Stimulated activated memory B cell treated with anti-CD40 and anti-IgM and Interleukin-4, amounts not matched to agents 10 μg/mL and 1 μg/mL and 100 μg/mL, for 72 hours (primary cell): ENCODE measurements at places on chromosomes 5 and 9.

GRCh38 chr5:10124287-10124686 is 125.4 kb downstream of the ATPSCKMT start:
- no peaks in the 10 kb centered on the region for H3K36me3 ChIP-seq
- H3K27me3 ChIP-seq: no peaks in the 10 kb centered on the region
- H3K27ac ChIP-seq: no peak overlapping the region

DNA sequence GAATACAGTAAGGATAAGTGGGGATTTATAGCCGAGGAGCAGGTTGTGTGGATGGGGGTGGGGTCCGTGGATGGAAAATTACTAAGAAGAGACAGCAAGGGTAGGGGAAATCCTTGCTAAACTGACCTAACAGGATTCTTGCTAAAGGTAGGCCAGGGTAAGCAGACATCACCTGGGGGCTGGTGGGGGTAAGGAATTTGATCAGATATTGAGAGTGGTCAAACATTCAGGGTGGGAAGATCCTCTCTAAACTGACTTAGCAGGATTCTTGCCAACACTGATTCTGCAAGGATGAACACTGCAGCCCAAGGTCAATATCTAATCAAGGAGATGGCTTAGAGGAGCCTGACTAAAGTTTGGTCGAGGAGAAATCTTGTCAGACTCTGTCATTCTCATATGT is 2.7 kb upstream of the PLGRKT start:
- H3K4me3 ChIP-seq: no peak overlapping the region
- H3K27me3 ChIP-seq: no peaks in the 10 kb centered on the region
- peaks cover 42% of the 10 kb centered on the region for H3K4me1 ChIP-seq
- peak overlapping the region; percentile 27 for H3K27ac ChIP-seq
- peaks cover 2% of the 10 kb centered on the region for H3K36me3 ChIP-seq
- no peak for ATAC-seq

DNA sequence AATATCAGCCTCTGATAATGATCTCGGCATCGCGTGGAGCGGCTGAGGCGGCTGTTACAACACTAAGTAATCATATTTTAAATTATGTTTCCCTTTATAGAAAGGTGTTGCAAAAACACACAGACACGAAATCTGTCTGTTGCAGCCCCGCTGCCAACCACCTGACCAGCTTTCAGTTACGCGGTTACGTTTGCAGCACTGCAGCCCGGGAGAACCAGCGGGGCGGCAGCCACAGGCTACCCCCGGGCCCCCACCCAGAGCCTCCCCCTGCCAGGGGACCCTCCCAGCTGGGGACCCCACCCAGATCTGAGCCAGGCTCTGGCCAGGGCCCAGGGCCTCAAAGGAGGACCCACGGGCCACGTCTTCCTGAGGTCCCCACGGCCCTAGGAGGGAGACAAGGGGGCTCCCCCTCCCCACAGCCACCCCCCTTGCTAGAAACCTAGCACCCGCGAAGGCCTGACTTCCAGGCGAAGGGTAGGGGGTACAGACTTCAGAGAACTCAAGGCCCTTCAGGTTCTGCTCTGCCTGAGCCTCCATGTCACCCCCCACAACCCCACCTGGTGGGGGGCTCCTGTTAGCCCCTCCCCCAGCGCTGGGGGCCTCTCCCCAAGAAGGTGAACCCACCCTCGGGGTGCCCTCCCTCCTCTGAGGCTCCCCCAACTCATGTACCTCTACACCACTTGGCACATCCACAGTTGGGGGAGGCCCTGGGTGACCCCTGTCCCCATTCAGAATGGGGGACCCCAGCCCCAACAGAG is 6.0 kb downstream of the NACC2 start:
- peaks cover 8% of the 10 kb centered on the region for H3K4me1 ChIP-seq
- H3K4me3 ChIP-seq: no peak overlapping the region
- peaks cover 66% of the 10 kb centered on the region for H3K27me3 ChIP-seq
- ATAC-seq: no peak
- H3K27ac ChIP-seq: no peak overlapping the region
- H3K36me3 ChIP-seq: no peaks in the 10 kb centered on the region

GRCh38 chr9:93549611-93550010 is 26.8 kb upstream of the PHF2 start:
- H3K4me1 ChIP-seq: peaks cover 4% of the 10 kb centered on the region
- peaks cover 66% of the 10 kb centered on the region for H3K36me3 ChIP-seq
- no peak overlapping the region for H3K27ac ChIP-seq
- ATAC-seq: no peak
- no peaks in the 10 kb centered on the region for H3K27me3 ChIP-seq

GRCh38 chr9:111282845-111283244 is 47.2 kb downstream of the OR2K2 start:
- no peaks in the 10 kb centered on the region for H3K36me3 ChIP-seq
- H3K4me1 ChIP-seq: no peaks in the 10 kb centered on the region
- no peak overlapping the region for H3K4me3 ChIP-seq

DNA sequence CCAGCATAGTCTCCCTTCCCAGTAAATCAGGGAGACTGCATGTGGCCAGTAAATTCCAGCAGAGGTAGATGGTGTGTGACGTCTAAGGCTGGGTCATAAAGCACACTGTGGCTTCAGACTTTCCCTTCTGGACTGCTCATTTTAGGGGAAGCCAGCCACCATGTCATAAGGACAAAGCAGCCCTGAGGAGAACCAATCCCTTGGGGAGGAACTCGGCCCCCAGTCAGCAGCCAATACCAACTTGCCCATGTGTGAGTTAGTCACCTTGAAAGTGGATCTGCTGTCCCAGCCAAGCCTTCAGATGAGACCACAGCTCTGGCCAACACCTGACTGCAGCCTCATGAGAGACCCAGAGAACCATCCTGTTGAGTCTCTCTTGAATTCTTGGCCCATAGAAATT is 14.7 kb upstream of the NINJ1 start:
- H3K4me1 ChIP-seq: peaks cover 14% of the 10 kb centered on the region
- ATAC-seq: no peak
- H3K27ac ChIP-seq: no peak overlapping the region
- no peaks in the 10 kb centered on the region for H3K36me3 ChIP-seq
- H3K27me3 ChIP-seq: no peaks in the 10 kb centered on the region

- ATAC-seq: no peak
- no peak overlapping the region for H3K27ac ChIP-seq
- peaks cover 8% of the 10 kb centered on the region for H3K27me3 ChIP-seq
- no peak overlapping the region for H3K4me3 ChIP-seq
- H3K36me3 ChIP-seq: no peaks in the 10 kb centered on the region
- no peaks in the 10 kb centered on the region for H3K4me1 ChIP-seq
Observed at GRCh38 chr9:4022435-4023067, 277.3 kb downstream of the GLIS3 start.

- no peak for ATAC-seq
- peaks cover 5% of the 10 kb centered on the region for H3K4me1 ChIP-seq
- H3K27me3 ChIP-seq: no peaks in the 10 kb centered on the region
Observed at GRCh38 chr5:39009981-39010380, 64.2 kb downstream of the RICTOR start.

- peaks cover 11% of the 10 kb centered on the region for H3K27me3 ChIP-seq
- no peaks in the 10 kb centered on the region for H3K4me1 ChIP-seq
- H3K36me3 ChIP-seq: no peaks in the 10 kb centered on the region
Observed at GRCh38 chr9:6305954-6306563, 22.1 kb upstream of the TPD52L3 start.

DNA sequence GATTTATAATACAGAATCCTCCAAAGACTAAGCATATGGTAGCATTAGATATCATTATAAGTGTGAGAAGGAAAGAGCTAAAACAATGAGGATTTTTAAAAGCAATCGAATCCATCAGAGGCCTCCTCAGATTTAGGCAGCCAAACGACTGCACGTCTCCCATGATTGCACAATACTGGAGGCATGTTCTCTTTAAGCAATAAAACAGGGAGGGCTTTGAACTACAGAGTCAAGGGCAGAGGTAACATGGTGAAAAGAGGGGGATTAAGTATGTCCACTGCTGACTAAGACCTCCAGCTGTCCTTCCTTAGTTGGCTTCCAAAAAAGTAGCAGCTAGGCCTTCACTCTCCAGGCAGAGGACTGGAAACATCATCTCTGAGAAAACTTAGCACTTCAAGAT is 298.7 kb upstream of the RGMB start:
- peaks cover 10% of the 10 kb centered on the region for H3K27me3 ChIP-seq
- H3K4me3 ChIP-seq: no peak overlapping the region
- H3K4me1 ChIP-seq: peaks cover 4% of the 10 kb centered on the region
- H3K36me3 ChIP-seq: no peaks in the 10 kb centered on the region
- H3K27ac ChIP-seq: no peak overlapping the region

DNA sequence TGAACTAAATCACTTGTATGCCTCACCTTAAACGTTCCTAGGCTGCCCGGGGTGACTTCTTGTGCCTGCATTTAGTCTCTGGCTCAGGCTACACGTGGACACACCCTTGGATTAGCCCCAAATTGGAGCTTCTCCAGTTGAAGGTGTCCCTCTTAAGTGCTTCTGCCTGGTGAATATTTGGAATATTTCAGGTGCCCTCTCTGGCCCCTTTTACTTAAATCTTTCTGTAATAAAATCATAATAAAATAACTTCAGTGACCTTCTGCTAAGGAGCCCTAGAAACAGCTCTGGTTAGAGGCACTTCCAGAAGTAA is 74.3 kb upstream of the KLF9 start:
- no peaks in the 10 kb centered on the region for H3K36me3 ChIP-seq
- H3K27me3 ChIP-seq: peaks cover 3% of the 10 kb centered on the region
- no peak for ATAC-seq
- no peak overlapping the region for H3K4me3 ChIP-seq
- H3K27ac ChIP-seq: no peak overlapping the region

- H3K36me3 ChIP-seq: peaks cover 4% of the 10 kb centered on the region
- no peak overlapping the region for H3K4me3 ChIP-seq
- ATAC-seq: no peak
Observed at GRCh38 chr9:105842023-105842644, 147.8 kb downstream of the TMEM38B start.

DNA sequence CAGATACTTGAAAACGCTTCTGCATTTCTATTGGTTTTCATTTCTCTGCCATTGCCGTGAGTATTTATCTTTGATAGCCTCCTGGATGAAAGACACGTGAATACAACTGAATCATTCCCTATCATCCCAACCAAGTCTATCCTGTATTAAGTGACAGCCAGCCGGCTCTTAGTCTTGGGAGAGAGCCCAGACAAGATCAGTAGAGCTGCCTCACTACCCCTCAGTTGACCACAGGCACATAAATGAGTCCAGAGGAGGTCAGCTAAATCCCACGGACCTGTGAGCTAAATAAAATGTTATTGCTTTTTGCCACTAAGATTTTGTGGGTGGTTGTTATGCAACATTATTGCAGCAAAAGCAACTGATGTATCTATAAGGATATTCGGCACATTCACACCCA is 639.0 kb upstream of the ACO1 start:
- H3K27ac ChIP-seq: no peak overlapping the region
- no peak overlapping the region for H3K4me3 ChIP-seq
- ATAC-seq: no peak
- H3K27me3 ChIP-seq: no peaks in the 10 kb centered on the region
- H3K36me3 ChIP-seq: no peaks in the 10 kb centered on the region

DNA sequence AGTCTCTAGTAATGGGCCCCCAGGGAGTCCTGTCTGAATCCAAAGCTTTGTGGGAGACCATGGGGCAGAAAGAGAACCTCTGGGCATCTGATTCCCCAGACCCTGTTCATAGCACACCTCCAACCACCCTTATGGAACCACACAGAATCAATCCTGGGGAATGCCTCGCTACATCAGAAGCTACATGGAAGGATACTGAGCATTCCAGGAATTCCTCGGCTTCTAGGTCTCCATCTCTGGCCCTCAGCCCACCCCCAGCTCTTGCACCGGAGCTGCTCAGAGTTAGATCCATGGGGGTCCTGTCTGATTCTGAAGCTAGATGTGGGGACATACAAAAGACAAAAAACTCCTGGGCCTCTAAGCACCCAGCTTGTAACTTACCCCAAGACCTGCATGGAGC is 28.4 kb downstream of the VCP start:
- peaks cover 14% of the 10 kb centered on the region for H3K4me1 ChIP-seq
- no peak for ATAC-seq
- H3K27me3 ChIP-seq: no peaks in the 10 kb centered on the region
- peaks cover 53% of the 10 kb centered on the region for H3K36me3 ChIP-seq

GRCh38 chr9:36632892-36633291 is 60.2 kb downstream of the MELK start:
- no peak overlapping the region for H3K27ac ChIP-seq
- no peaks in the 10 kb centered on the region for H3K36me3 ChIP-seq
- H3K4me1 ChIP-seq: no peaks in the 10 kb centered on the region
- no peaks in the 10 kb centered on the region for H3K27me3 ChIP-seq

- no peak overlapping the region for H3K27ac ChIP-seq
- ATAC-seq: no peak
- no peaks in the 10 kb centered on the region for H3K36me3 ChIP-seq
- no peak overlapping the region for H3K4me3 ChIP-seq
- H3K4me1 ChIP-seq: peaks cover 7% of the 10 kb centered on the region
Observed at GRCh38 chr9:89732295-89732938, 127.6 kb downstream of the GADD45G start.

DNA sequence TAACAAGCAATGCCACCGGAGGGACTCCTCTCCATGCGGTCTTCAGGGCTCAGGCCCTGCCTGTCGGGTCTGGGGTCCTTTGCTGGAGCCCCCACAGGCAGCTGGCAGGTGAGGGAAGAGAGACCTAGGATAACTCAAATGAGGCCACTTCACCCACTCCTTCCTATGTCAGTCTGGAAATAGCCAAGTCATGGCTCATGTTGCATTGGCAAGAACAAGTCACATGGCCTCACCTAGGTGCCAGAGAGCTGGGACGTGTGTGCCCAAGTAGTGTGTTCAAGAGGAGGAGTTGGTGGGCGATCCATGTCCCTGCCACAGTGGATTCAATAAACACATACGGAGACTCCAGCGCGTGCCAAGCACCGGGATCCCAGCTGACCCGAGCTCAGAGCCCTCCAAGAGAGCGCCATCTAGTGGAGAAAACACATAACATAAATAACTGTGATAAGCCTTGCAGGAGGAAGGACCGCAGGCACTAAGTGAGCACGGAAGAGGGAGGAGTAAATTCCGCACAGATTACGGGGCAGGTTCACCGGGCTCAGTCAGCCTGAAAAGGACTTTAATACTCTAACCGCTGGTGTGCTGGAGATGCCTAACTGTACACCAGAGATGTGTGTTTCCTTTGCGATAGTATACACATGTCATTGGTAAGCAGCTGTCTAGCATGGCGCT is 580.8 kb downstream of the CCDC171 start:
- H3K4me1 ChIP-seq: no peaks in the 10 kb centered on the region
- H3K27me3 ChIP-seq: peaks cover 8% of the 10 kb centered on the region
- H3K36me3 ChIP-seq: no peaks in the 10 kb centered on the region
- H3K4me3 ChIP-seq: no peak overlapping the region
- no peak overlapping the region for H3K27ac ChIP-seq
